ENCODE measurements at places on chromosomes 4 and X.

GRCh38 chr4:47167081-47168035 is 136.0 kb downstream of the GABRB1 start:
- no peak for DNase-seq

DNA sequence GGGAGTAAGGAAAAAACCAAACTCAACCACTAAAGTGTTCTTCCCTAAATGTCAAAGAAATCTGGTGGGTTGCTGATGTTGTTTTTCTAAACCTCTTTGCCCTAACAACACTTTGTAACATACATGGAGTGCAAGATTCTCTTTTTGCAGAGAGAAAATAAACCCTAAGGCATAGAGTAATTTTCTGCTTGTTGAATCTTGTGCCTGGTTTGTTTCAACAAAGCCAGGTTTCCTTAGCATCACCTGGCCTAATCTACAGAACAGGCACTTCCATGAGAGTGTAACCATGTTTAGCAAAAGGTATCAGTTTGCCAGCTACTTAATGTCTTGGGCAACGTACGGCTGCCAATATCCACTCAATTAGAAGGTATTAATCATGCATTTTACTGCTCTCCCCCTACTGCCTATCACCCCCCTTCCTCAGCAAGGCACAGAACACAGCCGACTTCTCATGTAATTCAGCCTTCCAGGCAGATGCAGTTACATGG is 219.2 kb downstream of the MAML3 start:
- no peak for DNase-seq

DNA sequence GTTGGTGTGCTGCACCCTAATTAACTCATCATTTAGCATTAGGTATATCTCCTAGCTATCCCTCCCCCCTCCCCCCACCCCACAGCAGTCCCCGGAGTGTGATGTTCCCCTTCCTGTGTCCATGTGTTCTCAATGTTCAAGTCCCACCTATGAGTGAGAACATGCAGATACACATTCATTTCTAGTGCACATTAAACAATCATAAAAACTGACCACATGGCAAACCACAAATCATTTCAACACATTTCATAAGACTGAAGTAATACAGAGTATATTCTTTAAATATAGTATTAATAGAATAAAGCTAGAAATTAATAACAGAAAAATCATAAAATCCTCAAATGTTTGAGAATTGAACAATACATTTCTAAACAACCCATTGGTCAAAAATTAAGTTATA is 34.1 kb downstream of the PRKG2 start:
- DNase-seq: no peak

DNA sequence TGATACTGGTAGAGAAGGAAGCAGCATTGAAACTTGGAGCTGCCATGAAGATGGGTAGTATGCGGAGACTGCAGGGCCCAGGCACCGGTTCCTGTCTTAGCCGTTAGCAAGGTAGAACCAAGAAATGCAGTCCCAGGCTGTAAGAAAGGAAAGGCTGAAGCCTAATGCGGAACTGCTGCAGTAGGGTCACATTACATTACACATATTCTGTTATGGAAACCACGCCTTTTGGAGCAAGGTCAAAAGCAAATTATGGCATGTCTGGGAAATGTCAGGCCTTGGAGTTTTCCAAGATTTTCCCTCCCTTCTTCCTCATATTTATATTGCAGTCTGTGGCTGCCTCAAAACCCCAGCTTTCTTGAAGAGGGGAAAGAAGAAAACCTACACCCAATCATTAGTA is 204.8 kb upstream of the RASGEF1B start:
- DNase-seq: peak; percentile 91

DNA sequence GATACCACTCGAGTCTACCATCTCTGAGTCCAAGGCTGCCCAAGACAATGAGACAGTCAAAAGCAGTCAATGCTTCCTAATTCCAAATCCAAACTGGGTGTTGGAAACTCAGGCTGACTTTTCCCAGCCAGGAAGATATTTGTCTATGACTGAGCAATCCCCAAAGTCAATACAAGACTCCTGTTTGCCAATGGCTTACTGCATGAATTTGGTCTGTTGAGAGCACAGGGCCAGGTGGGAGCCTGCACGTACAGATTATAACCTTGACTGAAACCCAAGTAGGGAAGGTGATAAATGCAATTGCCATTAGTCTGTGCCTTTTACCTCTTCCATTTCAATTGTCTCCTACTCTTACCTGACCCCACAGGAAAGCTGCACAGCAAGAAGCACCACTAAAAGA is 72.6 kb upstream of the PPARGC1A start:
- no peak for DNase-seq

GRCh38 chr4:42280327-42281095 is 116.8 kb upstream of the SHISA3 start:
- DNase-seq: no peak

DNA sequence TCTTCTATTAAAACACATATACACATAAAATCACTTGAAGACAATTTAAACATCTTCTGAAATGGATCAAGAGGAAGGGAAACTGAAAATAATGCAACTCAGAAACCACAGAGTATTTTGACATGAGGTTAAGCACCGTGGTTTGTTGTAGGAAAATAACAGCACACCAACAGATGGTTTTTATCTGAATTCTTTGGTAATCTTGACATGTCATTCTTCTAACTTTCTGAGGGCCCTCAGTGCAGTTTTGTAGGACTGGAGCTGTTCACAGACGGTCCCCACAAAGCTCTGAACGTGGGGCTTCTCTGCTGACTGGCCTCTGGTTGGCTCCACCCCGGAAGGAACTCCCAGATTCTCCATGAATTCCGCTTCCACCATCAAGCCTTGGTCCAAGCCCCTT is 16.0 kb upstream of the TLR8 start:
- no peak for DNase-seq

DNA sequence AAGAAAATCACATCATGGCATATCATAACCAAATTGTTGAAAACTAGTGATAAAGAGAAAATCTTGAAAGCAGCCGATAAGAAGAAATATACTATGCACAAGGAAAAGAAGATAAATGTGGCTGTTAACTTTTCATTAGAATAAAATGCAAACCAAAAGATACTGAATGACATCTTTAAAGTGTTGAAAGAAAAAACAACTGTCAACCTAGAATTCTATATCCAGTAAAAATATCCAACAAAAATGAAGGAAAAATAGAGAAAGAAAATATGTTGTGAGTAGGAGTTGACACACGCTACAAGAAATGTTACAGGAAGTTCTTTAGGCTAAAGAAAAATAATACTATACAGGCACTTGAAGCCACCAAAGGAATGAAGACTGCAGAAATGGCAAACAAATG is 82.0 kb downstream of the FAM184B start:
- no peak for DNase-seq

DNA sequence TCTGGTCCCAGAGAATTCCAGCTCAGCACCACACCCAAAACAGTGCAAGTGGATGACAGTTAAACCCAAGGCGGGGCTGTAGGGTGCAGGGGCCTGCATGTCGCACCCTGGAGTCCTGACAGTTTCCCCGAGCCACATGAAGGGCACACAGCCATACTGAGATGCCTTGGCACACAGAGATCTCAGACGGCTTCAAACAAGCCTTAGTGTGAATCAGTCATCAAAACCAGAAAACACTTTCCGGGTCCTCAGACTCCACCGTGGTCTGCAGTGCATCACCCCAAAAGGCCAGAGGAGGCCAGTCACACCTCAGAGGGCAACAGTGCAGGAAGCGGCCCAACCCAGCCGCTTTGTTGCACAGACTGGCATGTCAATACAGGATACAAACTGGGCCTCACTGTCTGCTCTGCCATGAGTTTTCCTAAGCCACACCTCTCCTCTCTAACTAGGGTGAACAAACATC is 64.6 kb upstream of the ENPP6 start:
- DNase-seq: no peak

GRCh38 chr4:3251691-3252479 is 2.9 kb downstream of the MSANTD1 start:
- no peak for DNase-seq

- DNase-seq: no peak
Observed at GRCh38 chr4:89995006-89995405, 100.4 kb downstream of the MMRN1 start.

DNA sequence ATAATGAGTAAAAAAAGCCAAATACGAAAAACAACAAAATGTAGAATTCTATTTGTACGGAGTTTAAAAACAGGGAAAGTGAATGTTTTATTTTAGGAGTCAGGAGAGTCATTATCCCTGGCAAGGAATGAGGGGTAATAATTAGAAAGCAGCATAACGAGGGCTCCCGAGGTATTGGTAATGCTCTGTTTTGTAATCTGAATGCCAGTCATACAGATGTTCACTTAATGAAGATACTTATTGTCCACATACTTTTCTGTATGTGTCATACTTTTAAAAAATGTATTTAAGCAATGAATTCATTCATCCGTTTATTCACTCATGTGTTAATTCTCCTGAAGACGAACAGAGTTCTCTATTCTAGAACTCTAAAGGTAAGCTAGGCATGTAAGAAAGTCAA is 87.8 kb upstream of the BMP2K start:
- DNase-seq: no peak

DNA sequence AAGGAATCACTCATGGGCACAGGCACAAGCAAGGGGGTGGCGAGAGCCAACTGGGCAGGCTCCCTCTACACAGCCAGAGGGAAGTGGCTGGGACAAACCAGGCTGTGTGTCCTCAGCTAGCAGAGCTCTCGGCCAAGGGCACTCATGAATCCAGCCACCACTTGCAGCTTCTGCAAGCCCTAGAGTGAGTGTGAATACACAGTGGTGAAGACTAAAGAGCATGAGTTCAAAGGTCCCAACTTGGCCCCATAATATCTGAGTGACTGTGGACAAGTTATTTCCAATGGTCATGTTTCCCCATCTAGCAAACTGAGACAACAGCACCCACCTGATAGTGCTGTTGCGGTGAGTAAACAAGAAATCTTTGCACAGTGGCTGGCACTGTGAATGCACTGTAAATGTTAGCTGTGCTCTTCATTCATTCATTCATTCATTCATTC is 51.7 kb downstream of the ADGRG2 start:
- DNase-seq: no peak

DNA sequence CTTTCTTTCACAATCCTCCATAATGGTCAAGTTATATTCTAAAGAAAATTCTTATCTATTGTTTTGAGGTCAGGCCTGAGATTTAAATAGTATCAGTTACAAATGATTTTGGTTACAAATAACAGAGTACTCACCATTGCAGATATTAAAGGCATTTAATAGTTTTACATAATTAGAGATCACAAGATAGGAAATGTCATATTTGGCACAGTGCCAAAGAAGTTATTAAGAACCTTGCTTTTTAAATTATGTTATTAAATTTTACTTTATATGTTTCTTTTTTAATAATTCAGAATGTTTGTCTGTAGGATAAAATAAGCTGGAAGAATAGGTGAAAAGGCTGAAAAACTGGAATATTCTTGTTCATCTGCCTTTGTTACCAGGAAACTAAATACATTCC is 1174.7 kb downstream of the PCDH18 start:
- DNase-seq: no peak

GRCh38 chr4:90093526-90093925 is 33.7 kb upstream of the CCSER1 start:
- DNase-seq: no peak

DNA sequence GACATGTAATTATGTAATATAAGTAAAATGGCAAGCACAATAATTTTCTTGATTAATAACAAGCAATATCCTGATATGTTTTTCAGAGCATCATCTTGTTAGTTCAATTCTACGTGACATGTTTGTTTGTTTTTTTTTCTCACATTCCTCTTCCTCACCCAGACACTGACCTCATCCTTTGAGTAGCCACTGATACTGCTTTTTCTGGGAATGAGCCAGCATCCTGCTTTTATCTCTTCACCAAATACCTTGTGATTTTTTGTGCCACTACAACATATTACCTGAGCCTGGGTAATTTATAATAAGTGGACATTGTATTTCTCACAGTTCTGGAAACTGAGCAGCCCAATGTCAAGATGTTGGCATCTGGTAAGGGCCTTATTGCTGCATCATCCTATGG is 484.0 kb downstream of the NAF1 start:
- DNase-seq: no peak

DNA sequence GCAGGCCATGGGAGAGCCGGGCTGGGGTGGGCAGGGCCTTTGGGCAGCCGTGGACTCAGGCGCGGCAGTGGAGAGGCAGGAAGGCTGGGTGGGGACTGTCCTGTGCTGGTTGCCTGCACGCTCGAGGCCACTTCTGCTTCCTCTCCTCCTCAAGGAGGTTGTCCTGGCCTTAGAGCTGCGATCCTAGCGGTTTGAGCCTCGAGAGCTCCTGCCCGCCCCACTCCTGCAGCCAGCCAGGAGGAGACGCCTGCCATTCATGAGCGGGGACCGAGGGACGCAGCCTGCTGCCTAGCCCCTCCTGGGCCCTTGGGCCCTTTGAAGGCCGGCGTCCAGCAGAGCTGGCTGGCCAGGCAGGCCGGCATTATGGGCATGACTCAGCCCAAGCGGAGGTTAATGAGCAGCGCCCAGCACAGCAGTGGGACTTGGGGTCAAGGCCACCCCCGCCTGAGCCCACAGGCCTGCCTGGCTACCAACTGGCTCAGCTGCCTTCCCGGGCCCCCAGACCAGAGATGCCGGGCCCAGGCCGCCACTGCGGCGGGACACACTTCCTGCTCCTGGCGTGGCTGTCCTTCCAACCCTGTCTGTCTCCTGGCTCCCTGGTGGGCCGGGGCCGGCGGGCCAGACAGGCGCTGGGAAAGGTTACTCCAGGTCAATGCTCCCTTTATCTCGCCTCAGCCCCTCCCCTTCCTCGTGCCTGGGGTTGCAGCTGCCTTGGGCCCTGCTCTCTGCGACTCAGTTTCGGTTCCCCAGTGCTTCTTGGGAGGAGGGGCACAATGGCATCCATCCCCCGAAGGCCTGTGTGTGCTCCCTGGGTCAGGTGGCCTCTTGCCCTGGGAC is 1.8 kb downstream of the ABCD1 start:
- DNase-seq: peak; percentile 49

GRCh38 chrX:47877327-47877726 is 40.6 kb downstream of the ZNF81 start:
- DNase-seq: no peak

DNA sequence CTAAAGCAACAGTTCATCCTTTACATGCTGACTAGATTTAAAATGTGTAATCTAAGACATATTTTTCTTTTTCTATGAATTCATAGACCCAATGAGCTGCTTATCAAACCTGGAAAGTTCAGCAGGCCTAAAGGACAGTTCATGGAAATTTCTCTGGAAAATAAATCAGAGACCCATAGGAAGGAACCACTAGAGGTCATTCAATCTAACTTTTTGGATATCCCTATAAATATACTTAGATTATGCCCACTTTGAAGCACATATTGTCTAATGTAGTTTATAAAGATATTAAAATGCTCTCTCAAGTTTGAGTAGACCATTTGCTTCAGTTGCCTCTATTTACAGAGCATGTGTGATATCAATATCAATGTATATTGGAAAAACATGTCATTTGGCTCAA is 473.0 kb downstream of the FAT4 start:
- no peak for DNase-seq

DNA sequence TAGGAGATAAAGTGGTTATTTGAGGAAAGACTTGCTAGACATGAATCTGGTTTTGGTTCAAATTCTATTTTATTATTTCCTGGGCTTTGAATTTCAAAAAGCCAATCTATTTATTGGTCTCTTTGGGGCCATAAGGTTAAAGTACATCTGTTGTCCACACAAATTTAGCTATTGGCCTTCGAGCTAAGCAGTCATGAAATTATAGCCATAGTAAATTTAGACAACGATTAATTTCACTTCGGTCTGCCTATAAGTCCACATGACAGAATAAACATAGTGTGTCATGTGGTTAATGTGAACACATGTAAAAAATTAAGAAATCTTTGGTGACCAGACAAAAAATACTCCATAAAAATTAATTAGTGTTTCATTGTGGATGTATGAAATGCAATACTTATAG is 161.9 kb downstream of the PALLD start:
- no peak for DNase-seq

GRCh38 chr4:77012726-77013125 is 63.1 kb downstream of the CCNI start:
- DNase-seq: no peak
